ENCODE measurements at places on chromosomes 7 and 10.

GRCh38 chr10:45152726-45153125 is 152.0 kb downstream of the ZNF22 start:
- H3K27me3 ChIP-seq = no peaks in the 10 kb centered on the region
- H3K27ac ChIP-seq = no peak overlapping the region
- no peaks in the 10 kb centered on the region for H3K4me1 ChIP-seq
- no peak for DNase-seq
- H3K4me3 ChIP-seq = no peak overlapping the region

- DNase-seq = no peak
- H3K36me3 ChIP-seq = no peaks in the 10 kb centered on the region
- no peak overlapping the region for H3K4me3 ChIP-seq
- H3K4me1 ChIP-seq = peaks cover 12% of the 10 kb centered on the region
Measured at GRCh38 chr10:28012990-28013515, 14.2 kb upstream of the ODAD2 start.

DNA sequence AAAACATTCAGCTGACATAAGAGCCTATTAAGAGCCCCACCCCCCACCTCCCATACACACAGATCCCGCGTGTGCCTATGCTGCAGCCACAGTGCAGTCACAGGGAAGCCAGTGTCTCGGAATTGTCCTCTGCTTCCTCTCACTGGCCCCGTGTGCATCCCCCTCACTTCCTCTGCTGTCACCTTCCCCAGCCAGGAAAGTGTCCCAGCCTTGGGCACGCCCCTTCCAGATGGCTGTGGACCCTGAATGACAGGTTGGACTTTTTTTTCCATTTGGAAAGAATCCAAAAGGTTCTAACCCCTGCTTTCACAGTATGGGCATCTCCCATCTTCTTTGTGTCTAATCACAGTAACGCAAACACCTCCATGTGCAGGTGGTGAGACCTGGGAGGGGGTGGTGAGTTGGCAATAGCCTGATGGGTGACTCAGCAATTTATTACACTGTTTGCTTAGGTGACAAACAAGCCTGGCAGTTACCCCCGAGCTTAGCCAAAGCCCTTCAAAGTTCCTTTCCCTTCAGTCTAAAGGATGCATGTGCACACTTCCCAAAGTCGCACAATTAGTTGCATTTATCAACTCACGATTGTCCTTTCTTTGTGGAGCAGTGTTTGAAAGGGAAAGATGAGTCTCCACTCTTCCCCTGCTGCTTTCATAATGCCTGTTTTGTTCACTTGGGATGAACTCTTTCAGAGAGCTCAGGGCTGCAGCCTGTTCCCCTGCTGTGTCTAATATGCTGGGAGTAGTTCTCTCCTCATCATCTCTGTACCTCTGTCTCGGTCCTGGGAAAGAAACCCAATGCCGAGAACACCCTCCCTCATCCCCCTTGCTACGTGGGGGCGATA is 67.5 kb upstream of the EFCAB10 start:
- H3K36me3 ChIP-seq = no peaks in the 10 kb centered on the region
- H3K27ac ChIP-seq = no peak overlapping the region
- no peak for DNase-seq
- H3K4me3 ChIP-seq = no peak overlapping the region
- peaks cover 5% of the 10 kb centered on the region for H3K4me1 ChIP-seq

DNA sequence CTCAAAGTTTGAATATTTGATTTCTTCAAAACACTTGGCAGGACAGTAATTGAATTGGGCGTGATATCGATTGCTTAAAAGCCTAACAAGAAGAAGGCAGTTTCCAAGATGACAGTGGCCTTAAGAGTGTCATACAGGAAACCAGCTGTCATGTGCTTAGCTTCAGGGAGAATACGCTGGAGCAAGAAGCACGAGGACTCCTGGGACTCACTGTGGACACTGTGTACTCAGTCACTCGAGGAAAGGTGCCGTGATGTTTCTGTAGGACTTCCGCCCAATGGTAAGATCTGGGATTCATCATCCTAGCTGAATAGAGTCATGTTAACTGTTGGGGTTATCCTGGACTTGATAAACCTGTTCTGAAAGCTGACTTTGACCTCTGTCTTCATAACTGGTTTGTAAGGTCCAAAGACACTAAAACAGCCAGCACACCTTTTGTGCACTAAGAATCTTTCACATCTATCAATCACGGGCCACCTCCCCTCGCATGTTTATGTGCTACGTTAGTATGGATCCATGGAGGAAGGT is 113.5 kb downstream of the CELF2 start:
- no peak overlapping the region for H3K4me3 ChIP-seq
- H3K27me3 ChIP-seq = peaks cover under 1% of the 10 kb centered on the region
- DNase-seq = no peak
- H3K4me1 ChIP-seq = no peaks in the 10 kb centered on the region
- peaks cover 5% of the 10 kb centered on the region for H3K36me3 ChIP-seq

- H3K36me3 ChIP-seq = no peaks in the 10 kb centered on the region
- DNase-seq = no peak
- peaks cover 4% of the 10 kb centered on the region for H3K27me3 ChIP-seq
- no peaks in the 10 kb centered on the region for H3K4me1 ChIP-seq
- H3K4me3 ChIP-seq = no peak overlapping the region
- H3K27ac ChIP-seq = no peak overlapping the region
Measured at GRCh38 chr10:12391206-12391605, 41.9 kb downstream of the CAMK1D start.

- peak overlapping the region; percentile 91 for H3K27ac ChIP-seq
- peak overlapping the region; percentile 89 for H3K4me3 ChIP-seq
- peaks cover 53% of the 10 kb centered on the region for H3K4me1 ChIP-seq
- H3K27me3 ChIP-seq = no peaks in the 10 kb centered on the region
Measured at GRCh38 chr10:86522510-86522855, 891 bp upstream of the WAPL start.

- no peaks in the 10 kb centered on the region for H3K27me3 ChIP-seq
- H3K4me3 ChIP-seq = no peak overlapping the region
- H3K4me1 ChIP-seq = no peaks in the 10 kb centered on the region
- H3K36me3 ChIP-seq = no peaks in the 10 kb centered on the region
Measured at GRCh38 chr10:57799625-57800024, 468.1 kb downstream of the IPMK start.

- no peaks in the 10 kb centered on the region for H3K4me1 ChIP-seq
- no peak overlapping the region for H3K4me3 ChIP-seq
- DNase-seq = no peak
- H3K27me3 ChIP-seq = no peaks in the 10 kb centered on the region
Measured at GRCh38 chr10:33899578-33900531, 565.4 kb upstream of the NRP1 start.

- H3K27ac ChIP-seq = no peak overlapping the region
- H3K36me3 ChIP-seq = no peaks in the 10 kb centered on the region
- DNase-seq = no peak
- no peaks in the 10 kb centered on the region for H3K4me1 ChIP-seq
- H3K27me3 ChIP-seq = no peaks in the 10 kb centered on the region
Measured at GRCh38 chr7:80095545-80095944, 39.1 kb upstream of the GNAI1 start.

DNA sequence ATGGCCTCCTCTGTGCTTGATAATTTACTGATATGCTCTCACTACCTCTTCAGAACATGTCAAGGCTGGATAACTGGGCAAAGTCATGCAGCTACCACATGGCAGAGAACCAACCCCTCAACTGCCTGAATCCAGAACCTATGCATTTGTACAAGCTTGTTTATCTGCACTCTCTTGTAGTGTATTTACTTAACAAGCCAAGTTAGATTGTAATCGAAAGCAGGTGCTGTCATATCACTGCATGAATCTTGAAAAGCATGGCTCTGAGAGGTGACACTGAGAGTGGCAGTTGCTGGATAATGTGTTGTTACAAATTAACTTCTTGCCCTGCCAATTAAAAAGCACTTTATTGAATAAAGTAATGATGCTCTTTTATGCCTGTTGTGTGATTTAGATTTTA is 588.6 kb downstream of the NRG3 start:
- no peak for DNase-seq
- no peaks in the 10 kb centered on the region for H3K36me3 ChIP-seq
- no peak overlapping the region for H3K27ac ChIP-seq
- H3K27me3 ChIP-seq = no peaks in the 10 kb centered on the region
- H3K4me3 ChIP-seq = no peak overlapping the region

GRCh38 chr10:75733135-75733890 is 301.9 kb downstream of the LRMDA start:
- H3K4me3 ChIP-seq = no peak overlapping the region
- no peaks in the 10 kb centered on the region for H3K4me1 ChIP-seq
- DNase-seq = no peak
- H3K27ac ChIP-seq = no peak overlapping the region

GRCh38 chr10:122112021-122112616 is 123.2 kb downstream of the TACC2 start:
- peaks cover 44% of the 10 kb centered on the region for H3K27me3 ChIP-seq
- DNase-seq = no peak
- H3K4me3 ChIP-seq = no peak overlapping the region
- no peak overlapping the region for H3K27ac ChIP-seq
- no peaks in the 10 kb centered on the region for H3K4me1 ChIP-seq
- H3K36me3 ChIP-seq = no peaks in the 10 kb centered on the region

GRCh38 chr7:17415955-17416354 is 117.5 kb downstream of the AHR start:
- no peak for DNase-seq
- H3K27ac ChIP-seq = no peak overlapping the region
- H3K36me3 ChIP-seq = no peaks in the 10 kb centered on the region
- H3K4me1 ChIP-seq = no peaks in the 10 kb centered on the region
- no peaks in the 10 kb centered on the region for H3K27me3 ChIP-seq
- no peak overlapping the region for H3K4me3 ChIP-seq

- H3K27ac ChIP-seq = no peak overlapping the region
- no peak overlapping the region for H3K4me3 ChIP-seq
- no peaks in the 10 kb centered on the region for H3K36me3 ChIP-seq
- no peaks in the 10 kb centered on the region for H3K4me1 ChIP-seq
- H3K27me3 ChIP-seq = no peaks in the 10 kb centered on the region
- no peak for DNase-seq
Measured at GRCh38 chr10:70698211-70698610, 25.9 kb downstream of the ADAMTS14 start.

Data from activated CD8-positive, alpha-beta T cell treated with anti-CD3 and anti-CD28 coated beads, Interleukin-2, amount 10 ng/mL, durations not matched to agents 7 days and 5 days (primary cell).